ENCODE measurements at places on chromosomes 7 and 10.

- no peak for DNase-seq
Observed at GRCh38 chr10:31972519-31973041, 43.9 kb upstream of the ARHGAP12 start.

DNA sequence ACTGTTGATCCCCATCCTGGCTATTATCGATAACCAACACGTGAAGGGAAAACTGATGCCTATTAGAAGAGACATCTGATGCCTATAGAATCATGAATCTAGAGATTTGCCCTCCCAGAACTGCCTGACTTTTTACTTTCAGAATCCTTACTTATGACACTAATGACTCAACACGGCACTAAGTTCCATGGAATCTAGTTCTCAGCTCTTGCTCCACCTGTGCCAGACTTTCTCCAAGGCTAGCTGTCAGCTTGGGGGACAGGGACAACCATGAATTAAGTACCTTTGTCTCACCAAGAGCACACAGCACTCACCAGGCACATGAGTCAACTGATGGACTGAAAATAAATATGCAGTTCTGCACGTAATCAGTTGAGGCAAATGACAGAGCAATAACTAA, 184.2 kb downstream of the FRMD4A start:
- DNase-seq = no peak

GRCh38 chr7:44654255-44654796, 47.9 kb downstream of the OGDH start:
- no peak for DNase-seq

- DNase-seq = no peak
Observed at GRCh38 chr10:118669835-118670234, 74.4 kb upstream of the PRLHR start.

DNA sequence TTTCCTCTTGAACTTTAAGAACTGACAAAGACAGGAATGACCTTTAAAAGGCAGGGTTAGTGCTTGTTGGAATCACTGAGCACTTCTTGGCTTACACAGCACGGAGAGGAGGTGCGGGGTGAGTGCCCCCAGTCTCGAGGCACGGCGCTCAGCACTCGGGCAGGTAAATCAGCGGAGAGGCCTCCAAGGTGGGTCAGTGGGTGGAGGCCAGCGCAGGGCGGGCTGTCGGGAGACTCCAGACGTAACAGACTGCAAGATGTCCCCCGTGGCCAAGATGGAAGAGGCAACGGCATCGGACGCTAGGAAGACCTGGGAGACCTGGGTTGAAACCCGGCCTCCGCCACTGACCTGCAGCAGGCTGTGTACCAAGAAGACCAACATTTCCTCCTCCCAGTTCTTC, 149.4 kb downstream of the MAD1L1 start:
- no peak for DNase-seq

DNA sequence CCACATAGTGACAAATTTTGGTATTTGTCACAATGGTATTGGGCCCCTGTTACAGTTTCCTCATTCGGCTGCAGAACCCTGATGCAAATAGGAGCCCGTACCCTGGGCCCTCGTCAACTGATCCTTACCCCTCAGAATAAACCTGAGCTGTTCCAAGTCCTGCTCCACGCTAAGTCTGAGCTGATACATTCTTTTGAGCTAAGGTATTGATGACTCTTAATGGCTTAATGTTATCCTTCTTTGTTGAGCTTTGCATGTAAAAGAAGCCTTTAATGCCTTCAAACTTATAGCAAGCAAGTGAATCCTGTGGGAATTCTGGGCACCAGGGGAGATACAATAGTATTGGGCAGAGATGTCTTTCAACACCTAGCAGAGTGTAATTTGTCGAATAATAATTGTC, 31.8 kb downstream of the GATA3 start:
- no peak for DNase-seq

DNA sequence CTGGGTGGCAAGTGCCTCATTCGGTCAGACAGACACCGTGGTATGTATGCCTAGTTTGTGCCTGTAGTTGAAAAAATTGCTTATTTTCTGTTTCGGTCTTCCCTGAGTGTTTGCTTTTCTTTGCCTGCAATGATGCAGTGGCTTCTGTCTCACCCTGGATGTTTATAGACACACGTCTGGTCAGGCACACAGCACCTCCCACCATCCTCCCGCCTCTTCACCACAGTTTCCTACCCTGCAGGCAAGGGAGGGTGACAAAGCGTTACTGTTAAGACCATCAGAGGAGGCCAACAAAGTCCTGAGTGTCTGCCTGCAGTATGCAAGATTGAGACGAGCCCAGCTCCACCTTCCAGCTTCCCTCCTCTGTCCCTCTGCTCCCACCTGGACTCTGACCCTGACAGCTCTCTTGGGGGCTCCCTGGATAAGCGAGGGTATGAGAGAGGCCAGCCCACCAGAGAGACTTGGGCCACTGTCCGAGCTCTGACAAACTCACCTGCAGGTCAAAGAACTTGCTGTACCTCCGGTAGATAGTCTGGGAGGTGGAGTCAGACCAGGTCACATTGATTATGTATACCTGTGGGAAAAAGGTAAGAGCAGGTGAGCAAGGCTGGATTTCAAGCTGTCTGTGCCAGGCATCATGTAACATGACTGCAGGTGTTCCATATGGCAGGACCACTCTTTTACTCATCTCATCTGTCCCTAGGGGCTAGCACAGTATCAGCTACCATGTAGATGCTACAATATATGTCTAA, 54.4 kb downstream of the SH3PXD2A start:
- peak; percentile 79 for DNase-seq

DNA sequence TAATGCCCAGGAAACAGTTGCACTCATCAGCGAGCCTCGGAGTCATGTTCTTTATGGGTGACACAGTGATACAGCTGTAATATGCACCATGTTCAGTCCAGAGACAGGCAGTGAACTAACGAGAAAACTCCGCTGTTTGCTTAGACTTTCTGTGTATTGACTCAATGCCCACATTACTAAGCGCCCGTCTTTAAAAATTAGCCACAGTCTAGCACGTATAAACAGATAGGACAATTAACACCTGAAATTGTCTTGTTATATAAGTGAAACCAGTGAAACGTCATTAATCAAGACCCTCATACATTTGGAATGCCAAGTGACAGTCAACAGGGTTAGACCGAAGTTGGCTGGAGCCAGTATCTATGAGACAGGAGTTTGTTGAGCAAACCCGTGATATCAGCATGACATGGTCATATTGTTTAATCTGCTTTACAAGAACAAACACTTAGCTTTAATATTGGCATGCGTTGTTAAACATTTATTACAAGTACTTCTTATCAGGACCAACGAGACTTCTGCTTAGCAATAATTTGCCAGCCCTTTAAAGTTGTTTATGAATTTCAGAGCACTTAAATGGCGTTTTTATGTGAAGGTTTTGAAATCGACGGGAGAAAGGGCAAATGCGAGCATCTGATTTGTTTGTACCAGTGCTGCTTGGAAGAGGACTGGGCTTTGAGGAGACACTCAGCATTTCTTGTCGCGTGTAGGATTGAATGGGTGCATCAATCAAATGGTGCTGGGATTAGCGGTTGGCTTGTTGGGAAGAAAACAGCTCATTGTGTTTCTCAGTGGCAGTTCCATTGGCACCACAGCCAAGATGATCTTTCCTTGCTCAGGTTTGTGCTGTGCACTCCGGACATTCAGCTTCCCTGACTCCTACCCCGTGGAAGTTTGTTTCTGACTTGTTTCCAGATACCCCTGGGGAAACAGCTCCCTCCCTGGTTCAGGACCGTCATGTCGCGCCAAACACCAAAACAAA, 56.3 kb downstream of the CAMK1D start:
- DNase-seq = no peak

DNA sequence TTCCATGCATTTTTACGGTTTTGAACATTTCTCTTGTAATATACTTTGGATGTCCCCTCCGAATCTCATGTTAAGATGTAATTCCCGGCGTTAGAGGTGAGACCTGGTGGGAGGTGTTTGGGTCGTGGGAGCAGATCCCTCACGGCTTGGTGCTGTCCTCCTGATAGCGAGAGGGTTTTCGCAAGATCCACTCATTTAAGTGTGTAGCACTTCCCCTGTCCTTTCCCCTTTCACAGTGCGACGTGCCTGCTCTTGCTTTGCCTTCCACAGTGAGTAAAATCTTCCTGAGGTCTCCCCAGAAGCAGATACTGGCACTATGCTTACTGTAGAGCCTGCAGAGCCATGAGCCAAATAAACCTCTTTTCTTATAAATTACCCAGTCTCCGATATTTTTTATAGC, 6.6 kb downstream of the GPR141 start:
- no peak for DNase-seq

- no peak for DNase-seq
Observed at GRCh38 chr7:108805808-108806397, 236.2 kb downstream of the DNAJB9 start.

DNA sequence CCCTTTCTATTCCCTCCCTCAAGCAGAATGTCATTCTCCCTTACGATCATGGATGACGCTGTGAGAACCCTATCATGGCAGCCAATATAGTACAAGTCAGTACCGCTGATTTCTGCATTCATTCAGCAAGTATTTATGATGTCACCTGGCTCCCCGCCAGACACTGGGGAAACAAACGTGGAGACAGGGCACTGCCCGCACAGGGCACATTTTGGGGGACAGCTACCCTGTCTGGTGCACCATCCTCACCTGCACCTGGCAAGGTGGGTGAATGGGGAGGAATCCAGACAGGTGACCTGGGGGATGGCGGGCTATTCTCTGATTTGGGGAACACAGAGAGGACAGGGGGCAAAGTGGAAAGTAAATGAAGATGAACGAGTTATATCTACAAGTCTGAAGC, 28.4 kb downstream of the MKI67 start:
- DNase-seq = no peak

DNA sequence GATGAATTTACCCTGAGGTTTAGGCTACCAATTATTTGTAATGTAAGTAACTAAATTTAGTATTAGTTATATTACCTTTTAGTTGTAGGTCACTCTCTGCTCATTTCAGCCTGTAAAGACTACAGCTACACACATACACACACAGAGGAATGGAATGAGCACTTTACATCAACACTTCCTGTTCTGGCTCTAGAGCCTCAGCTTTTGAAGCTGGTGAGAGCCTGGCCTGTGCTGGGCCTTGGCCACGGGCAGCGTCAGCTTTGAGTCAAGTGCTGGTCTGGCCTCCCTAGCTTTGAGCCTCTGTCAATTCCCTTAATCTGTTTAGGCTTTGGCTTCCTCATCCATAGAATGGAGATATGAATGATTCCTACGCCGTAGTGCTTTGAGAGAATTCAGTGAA, 141.7 kb downstream of the EGFR start:
- no peak for DNase-seq

DNA sequence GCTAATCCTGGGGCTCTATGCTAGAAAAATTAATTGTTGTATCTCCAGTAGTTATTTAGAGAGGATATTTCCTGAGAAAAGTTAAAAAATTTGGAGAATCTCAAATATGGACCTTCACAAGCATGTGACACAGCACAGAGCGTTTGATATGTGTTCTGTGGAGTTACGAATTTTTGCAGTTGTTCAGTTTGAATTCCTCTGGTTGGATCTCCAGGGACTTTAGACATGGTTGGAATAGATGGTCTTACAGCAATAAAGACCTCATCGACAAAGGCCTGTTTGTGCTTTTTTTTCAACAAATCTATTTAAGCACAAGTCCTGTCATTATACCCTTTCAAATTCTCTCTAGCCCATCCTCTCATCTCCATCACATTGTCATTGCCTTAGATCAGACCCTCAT, 138.0 kb downstream of the TES start:
- DNase-seq = no peak

Data from activated effector memory CD4-positive, alpha-beta T cell treated with anti-CD3 and anti-CD28 coated beads, Interleukin-2, amount 50 U/mL, for 16 hours (primary cell).